H1 (cell line): ENCODE measurements at places on chromosomes 2 and 18. TPM values are rescaled to one million over a fixed set of nuclear protein-coding genes. Genes with fewer than 3 reads are reported as not detected.

Gene SRD5A2
- total RNA-seq: not detected in 2 replicates

Gene RAD51AP2
- 0.08 and 0.20 TPM in 2 replicates for total RNA-seq

DNA sequence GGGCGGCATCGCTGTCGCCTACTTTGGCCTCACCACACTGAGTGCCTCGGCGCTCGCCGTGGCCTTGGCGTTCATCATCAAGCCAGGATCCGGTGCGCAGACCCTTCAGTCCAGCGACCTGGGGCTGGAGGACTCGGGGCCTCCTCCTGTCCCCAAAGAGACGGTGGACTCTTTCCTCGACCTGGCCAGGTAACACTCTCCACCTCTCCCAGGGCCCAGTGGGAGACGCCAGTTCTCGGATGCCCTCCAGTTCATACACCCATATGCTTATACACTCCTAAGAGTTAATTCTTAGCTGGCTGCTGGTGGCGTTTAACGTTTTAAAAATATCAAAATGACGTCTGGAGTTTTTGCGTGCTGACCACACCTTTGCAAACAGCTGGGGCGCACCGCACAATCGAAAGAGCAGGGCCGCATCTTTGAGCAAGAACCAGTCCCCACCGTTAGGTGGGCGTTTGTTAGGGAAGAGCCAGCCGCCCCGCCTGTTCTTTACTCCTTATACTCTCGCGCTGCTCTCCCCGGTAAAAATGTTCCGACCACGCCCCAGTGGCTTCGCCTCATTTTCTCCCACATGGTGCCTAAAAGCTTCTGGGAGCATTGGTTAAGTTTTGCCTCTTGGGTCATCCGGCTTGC lies 899 bp downstream of the SLC1A4 start:
- DNase-seq: no peak

DNA sequence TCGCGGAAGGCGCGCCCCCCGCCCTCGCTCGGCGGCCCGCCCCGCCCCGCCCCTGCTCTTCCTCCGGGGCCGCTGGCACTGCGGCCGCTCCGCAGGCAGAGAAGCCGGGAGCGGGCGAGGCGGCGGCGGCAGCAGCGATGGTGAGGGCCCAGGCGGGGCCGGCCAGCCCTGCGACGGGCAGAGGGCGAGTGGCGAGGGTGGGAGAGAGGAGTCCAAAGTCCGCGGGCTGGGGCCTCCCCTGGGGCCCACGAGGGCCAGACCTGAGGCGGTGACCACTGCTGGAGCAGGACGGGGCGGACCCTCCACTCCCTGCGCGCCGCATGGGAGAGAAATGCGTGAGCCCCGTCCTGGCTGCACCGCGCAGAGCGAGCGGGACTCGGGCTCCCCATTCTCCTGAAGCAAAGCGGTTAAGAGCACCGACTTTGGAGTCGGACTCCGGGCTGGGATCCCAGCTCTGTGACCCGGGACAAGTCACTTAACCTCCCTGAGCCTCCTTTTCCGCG lies at the start of gene VAMP5:
Gene VAMP5 (plus strand): TSS at position 78 of the 503 bp plus-strand sequence. CDS start 60 bp downstream, at position 138.
- peak; percentile 64 for DNase-seq

GRCh38 chr18:75350512-75350839 lies 77.0 kb downstream of the SMIM21 start:
- no peak for DNase-seq
